ENCODE measurements at places on chromosomes 2 and 18.

GRCh38 chr2:170202437-170202836, 24.5 kb downstream of the MYO3B start:
- no peak for DNase-seq

DNA sequence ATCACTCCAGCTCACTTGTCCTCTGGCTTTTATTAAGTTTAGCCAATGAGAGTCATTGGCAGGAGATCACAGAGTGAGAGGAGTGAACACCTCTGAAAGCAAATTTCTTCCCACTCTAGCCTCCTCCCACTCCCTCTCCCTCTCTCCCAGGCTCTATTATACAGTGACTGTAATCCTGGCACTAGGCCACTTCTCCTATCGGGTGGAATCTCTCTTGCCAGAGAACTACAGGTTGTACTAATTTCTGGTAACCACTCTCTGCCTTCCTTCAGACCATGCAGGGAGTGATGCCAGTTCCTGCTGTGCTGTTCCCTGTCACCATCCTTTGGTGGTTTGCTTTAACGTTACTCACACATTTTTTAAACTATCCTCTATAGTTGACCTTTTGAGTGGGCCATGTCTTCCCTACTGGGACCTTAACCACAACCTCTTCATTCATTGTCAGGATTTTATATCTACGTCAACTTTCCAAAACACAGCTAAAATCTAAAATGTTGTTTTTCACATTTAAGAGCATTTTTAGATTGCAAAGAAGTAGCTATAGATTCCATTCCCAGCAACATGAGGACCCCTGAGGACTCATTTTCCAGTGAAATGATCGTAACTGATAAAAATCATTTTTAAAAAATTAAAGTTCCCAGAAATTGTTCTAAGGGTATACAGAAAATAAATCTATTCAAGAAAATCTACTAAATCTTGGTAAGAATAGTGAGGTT, 217.1 kb downstream of the MREG start:
- no peak for DNase-seq

- no peak for DNase-seq
Measured at GRCh38 chr2:46737577-46737976, 178.0 kb downstream of the MCFD2 start.

GRCh38 chr2:189542145-189542882, 38.3 kb downstream of the SLC40A1 start:
- no peak for DNase-seq

- DNase-seq = no peak
Measured at GRCh38 chr18:48138210-48138609, 207.8 kb upstream of the SMAD2 start.
